Umbilical cord (tissue), 2 donors: ENCODE measurements at places on chromosomes 3 and 15. TPM values are rescaled to one million over a fixed set of nuclear protein-coding genes. Genes with fewer than 3 reads are reported as not detected.

DNA sequence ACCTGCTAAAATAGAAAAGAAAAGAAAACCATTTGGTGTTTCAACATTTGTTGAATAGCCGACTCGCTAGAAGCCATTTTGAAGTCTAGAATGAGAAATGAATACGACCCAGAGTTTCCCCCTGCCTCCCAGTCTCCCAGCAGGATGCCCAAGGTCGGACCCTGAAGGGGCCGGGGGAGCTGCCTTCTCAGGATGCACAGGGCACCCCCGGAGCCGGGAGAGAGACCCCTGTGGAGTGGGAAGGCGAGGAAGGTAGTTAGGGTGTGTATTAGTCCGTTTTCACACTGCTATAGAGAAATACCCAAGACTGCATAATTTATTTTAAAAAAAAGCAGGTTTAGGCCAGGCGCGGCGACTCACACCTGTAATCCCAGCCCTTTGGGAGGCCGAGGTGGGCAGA is 44.7 kb downstream of the NIPA2 start:
- DNase-seq: no peak

DRD3 gene
- total RNA-seq: 0.72 TPM

DNA sequence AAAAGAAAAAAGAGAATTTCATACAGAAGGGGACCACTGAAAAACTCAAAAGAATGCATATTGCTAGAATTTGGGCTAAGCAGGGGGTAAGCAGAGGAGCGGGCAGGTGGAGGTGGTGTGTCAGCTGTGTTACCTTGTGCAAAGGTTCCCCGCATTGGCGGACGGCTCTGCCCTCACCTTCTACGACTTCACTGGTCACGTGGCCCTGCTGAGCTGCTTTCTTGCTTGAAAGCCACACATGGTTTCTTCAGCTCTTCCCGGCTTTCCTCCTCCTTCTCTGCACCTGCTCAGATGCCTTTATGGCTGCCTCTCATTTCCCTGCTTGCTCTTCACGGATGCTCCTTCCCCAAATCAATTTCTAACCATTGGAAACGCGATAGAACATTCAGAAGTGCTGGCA is 30.5 kb downstream of the FAH start:
- no peak for DNase-seq

GRCh38 chr3:94500146-94500545 is 437.3 kb downstream of the NSUN3 start:
- no peak for DNase-seq
